ENCODE measurements at places on chromosomes 5 and 9.

- no peak for DNase-seq
Observed at GRCh38 chr5:14221732-14222131, 78.6 kb downstream of the TRIO start.

- no peak for DNase-seq
Observed at GRCh38 chr9:116490321-116490720, 196.8 kb upstream of the TRIM32 start.

DNA sequence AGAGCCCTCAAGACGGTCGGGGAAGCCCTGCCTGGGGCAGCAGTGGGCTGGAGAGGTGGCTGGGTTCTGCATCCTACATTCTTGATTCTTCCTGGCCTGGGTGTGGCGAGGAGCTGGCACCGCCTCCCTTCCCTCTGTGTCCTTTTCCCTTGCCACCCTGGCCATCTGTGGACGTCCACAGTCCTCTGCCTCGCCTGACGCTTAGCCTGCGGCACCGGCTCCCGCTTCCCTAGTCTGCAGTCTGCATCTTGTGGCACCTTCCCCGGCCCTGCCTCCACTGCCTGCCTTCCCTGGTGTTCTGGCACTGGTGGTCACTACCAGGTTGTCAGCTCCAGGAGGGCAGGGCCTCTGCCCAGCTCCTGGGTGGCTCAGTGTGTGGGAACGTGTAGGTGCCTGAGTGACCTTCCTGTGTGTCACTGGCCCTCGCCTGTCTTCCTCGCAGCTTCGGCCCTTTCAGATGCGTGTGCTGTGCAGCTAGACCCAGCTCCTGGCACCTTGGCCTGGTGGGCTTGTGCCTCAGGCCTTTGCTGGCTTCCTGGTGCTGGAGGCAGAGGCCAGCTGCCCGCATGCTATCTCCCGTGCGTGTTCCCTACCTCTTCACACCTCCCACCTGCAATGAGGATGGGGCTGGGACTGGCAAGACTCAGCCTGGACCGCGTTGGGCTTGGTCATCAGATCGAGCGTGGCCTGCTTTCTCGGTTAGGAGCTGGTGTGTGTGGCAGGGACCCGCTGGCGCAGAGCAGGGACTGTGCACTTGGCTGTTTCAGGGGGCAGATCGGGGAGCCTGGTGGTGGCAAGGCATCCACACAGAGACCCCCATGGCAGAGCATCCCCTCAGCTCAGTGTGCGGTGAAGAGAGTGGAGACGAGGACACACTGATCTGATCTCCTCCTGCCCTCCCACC is 20.9 kb downstream of the TRAF2 start:
- DNase-seq: no peak

DNA sequence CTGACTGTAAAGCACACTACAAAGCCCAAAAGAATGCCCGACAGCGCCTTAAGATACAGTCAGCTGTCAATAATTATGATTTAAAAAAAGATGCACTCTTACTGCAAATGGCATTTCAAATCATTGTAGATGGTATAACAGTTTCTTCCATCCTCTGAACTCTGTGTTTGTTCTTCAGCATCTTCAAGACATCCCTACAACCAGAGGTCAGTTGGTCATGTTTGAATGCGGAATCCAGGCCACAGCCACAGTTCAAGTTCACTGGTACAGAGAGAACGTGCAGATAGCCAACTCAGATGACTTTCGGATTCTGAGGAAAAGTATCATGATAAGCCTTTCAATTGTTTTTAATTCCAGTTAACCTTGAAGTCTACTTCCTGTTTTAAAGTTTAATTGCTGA is 8.7 kb upstream of the MYOT start:
- no peak for DNase-seq

- no peak for DNase-seq
Observed at GRCh38 chr5:157900644-157901043, 41.7 kb upstream of the CLINT1 start.
